ENCODE measurements at places on chromosomes 16 and 17. TPM values are rescaled to one million over a fixed set of nuclear protein-coding genes. Genes with fewer than 3 reads are reported as not detected.

GRCh38 chr17:3659541-3660111, 8.8 kb downstream of the TAX1BP3 start:
- DNase-seq, result no peak

- DNase-seq, result no peak
Observed at GRCh38 chr17:81131486-81132196, 33.7 kb upstream of the PVALEF start.

- no peak for DNase-seq
Observed at GRCh38 chr17:70772761-70773160, 603.4 kb downstream of the KCNJ2 start.

DNA sequence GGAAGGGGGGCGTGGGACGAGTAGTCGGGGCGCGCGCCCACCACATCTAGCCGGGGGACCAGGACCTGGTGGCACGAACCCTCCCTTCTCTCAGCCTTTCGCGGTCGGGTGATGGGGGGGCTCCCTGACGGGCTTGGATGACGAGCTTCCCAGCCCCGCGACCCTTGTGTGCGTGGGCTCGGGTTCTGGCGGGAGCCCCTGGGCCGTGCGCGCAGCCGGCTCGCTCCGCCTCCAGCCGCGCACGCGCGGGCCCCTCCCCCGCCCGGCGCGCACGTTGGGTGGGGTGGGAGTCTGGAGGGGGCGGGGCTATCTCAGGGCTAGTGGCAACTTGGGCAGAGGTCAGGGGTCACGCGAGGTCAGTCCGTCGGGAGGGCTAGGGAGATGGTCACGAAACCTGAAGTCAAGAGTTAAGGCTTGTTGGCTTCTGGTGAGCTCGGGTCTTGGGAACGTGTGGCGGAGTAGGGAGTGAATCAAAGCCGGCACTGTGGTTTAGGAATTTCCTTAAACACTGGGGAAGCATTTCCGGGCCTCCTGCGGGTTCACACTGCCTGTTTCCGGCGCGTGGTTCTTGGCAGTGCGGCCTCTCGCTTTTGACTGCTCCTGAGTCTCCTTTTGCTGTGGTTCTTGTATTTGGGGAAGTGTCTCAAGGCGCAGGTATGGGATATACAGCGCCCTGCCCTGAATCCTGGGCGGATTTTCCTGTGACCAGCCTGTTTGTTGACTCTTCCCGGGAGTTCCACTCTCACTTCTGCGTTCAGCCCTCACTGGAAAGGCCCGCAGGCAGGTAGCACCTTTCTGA, at the start of gene SRCAP:
TSS of gene SRCAP (plus strand) at position 356 of the 799 bp plus-strand sequence. CDS start 1,654 bp downstream, outside the sequence.
- peak; percentile 91 for DNase-seq

GRCh38 chr16:10501016-10501607, 79.3 kb downstream of the EMP2 start:
- DNase-seq, result no peak

DNA sequence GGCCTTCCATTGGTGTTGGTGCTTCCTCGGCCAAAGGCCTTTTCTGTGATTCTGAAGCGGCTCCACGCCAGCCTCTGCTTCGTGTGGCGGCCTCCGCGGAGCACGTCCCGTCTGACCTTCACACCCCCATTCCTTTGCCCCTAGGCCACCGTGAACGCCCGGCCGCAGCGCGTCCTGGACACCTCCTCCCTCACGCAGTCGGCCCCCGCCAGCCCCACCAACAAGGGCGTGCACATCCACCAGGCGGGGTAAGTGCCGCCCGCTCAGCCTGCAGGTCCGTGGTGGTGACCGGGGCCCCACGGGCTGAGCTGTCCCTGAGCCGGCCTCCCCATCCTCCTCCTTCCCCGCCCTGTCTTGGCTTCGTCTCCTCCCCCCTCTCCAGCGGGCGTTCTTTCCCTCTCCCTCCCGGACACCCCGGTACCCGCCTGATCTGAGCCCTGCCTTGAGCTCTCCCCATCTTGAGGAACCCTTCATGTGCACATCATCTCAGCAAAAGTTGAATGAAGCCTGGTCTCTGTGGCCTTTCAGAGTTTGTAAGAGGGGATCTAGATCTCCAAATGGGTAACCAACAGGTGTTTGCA, 69.0 kb upstream of the CHMP6 start:
- no peak for DNase-seq

Gene ZNF423
- not detected for total RNA-seq

Gene NTN1
- total RNA-seq, result not detected

GRCh38 chr16:56589141-56590039, at the start of gene MT3:
MT3 (plus strand) TSS chr16:56589528; CDS start chr16:56589591, 63 bp downstream.
- DNase-seq, result peak; percentile 22

- DNase-seq, result no peak
Observed at GRCh38 chr16:77564791-77565390, 130.1 kb upstream of the ADAMTS18 start.

Gene ATP5PD
- total RNA-seq, result 205 TPM

Gene PYY
- total RNA-seq, result not detected

Gene DLX3
- not detected for total RNA-seq

DNA sequence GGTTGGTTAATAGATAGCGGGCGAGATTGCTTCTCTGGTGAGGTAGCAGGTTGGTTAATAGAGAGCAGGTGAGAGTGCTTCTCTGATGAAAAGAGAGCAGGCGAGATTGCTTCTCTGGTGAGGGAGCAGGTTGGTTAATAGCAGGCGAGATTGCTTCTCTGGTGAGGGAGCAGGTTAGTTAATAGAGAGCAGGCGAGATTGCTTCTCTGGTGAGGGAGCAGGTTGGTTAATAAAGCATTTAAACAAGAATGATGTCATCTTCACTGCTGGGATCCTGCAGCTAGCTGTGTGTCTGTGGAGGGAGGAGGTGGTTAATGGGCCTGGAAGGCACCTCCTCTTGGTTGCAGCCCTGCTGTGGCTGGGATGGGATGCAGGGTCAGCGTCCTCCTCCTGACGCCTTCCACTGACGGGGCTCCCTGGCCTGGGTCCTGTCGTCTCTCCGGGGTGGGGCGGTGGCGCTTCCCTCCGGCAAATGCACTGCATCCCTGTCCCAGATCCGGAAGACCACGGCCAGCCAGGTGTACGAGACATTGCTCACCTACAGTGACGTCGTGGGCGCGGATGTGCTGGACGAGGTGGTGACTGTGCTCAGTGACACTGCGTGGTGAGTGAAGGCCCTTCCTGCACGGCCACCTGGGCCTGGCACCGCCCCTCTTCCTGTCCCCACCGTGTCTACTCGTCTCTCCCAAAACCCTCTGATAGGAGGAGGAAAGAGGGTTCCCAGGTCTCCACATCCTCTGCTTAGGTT, 99.2 kb upstream of the ZNF750 start:
- DNase-seq, result no peak

- DNase-seq, result no peak
Observed at GRCh38 chr17:40407460-40407859, 10.2 kb downstream of the TOP2A start.

DNA sequence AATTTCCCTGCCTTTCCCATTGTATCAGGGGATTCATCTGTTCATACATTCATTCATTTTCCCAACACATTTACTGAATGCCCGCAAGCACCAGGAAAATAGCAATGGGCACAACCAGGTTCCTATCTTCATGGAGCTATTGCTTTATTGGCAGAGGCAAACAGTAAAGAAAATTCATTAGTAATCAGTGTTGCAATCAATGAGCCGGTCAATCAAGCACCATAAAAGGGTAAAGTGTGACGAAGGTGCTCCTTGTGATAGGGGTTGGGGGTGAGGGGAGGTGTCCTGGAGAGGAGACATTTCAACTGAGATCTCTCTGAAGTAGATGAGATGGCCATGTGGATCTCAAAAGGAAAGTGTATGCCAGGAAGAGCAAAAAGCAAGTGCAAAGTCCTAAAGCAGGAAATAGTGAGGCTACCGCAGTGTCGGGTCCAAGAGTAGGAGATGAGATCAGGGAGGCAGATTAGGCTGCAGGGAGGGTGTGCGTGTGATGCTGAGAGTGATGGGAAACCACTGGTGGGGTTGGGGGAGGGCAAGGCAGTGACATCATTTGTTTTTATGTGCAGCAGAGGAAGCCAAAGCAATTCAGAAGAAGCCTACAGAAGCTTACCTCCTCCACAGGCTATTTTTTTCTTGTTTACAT, 28.4 kb downstream of the CDH13 start:
- peak; percentile 55 for DNase-seq

Gene KRTAP3-2
- not detected for total RNA-seq

DNA sequence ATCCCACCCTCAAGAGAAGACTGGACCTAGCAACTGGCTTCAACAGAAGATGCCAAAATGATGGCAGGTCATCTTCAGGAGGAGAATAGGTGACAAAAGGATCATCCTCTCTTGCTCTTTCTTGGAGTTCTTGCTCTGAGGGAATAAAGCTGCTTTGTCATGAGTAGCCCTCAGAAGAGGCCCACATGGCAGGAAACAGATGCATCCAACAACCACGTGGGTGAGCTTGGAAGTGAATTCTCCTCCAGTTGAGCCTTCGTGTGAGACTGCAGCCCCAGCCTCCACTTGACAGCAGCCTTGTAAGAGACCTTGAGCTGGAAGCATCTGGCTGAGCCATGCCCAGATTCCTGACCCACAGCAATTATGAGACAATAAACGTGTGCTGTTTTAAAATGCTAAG, 87.5 kb downstream of the DYNLRB2 start:
- DNase-seq, result no peak

DNA sequence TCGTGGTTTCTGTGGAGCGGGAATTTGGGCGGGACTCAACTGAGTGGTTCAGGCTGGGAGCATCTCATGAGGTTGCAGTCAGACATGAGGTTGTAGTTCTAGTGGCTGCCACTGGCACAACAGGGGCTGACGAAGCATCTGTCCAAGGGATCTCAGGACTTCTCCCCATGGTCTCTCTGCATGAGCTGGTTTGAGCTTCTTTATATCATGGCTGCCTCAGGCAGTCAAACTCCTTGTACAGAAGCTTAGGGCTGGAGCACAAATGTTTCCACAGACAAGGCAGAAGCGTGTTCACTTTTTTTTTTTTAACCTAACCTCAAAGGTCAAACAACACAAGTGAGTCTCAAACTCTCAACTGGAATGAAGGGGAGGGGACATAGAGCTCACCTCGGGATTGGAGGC, 243.3 kb downstream of the MSI2 start:
- DNase-seq, result no peak

DNA sequence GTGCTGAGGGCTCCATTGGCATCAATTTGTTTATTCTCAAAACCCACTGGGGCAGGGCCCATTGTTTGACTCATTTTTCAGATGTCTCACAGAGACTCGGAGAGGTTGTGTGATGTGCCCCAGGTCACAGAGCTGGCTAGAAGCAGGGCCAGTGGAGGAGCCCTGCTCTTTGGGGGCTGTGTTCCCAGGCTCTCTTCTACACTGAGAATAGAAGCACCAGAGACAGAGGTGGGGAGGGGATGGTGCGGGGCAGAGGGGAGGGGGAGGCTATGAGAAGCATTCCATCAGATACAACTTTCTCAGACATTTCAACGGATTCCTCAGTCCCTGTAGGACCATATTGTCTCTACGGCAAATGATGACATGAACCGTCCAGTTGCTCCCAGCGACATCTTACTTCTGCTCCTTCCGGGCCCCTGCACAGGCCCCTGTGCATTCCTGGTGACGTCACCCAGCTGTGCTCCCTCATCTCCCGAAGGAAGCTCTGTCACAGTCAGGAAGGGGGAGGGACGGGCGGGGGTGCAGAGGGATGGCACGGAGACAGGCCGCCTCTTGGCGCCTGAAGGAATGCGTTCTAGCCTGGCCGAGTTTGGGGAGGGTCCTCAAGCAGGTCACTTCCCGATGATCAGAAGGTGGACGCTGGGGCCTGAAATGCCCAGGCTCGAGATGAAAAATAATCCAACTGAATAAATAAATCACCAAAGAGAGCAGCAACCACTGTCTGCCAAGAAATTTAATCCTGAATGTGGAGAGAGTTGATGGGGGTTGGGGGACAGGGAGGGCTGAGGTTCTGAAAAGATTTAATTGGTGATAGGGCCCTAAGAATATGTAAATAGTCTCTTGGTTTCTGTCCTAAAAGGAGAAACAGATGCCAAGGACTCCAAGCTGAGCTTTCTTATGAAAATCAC, 114.1 kb downstream of the NOG start:
- no peak for DNase-seq

DNA sequence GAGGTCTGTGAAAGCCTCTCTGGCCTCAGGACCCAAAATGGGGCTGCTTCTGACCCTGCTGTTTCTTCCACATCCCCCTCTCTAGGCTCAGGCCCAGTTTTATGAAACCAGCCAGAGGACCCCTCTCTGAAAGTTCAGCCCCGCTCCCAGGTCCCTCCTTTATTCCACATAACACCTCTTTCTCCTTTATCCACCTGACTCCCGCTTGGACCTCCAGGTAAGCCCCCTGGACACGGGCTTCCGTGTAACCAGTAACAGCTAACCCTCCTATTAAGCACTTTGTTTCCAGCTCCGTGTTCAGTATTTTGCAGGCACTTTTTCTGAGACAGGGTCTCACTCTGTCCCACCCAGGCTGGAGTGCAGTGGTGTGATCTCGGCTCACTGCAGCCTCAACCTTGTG, 37.4 kb downstream of the PSME3IP1 start:
- DNase-seq, result no peak

- DNase-seq, result no peak
Observed at GRCh38 chr16:6892966-6893365, 439.7 kb upstream of the RBFOX1 start.

- no peak for DNase-seq
Observed at GRCh38 chr17:67746704-67747571, 29.2 kb downstream of the NOL11 start.

Gene RHBDL1
- total RNA-seq, result 0.65 TPM

DNA sequence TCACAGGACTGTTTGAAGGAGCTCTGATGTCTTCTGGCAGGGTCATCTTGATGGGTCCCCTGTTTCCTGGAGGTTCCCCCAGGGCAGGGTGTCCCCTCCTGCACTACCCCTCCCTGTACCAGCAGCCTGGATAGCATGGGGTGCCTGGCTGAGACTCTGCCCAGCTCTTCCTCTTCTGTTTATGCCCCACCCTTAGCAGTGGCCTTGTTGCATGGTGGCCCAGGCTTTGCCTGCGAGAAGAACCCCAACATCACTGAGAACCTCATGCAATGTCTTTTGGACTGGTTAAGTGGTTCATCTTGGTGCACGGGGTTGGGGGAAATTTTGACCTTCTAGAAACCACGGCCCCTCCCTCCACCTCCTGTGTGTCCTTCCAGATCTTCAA, 121.8 kb downstream of the IRX3 start:
- no peak for DNase-seq

DNA sequence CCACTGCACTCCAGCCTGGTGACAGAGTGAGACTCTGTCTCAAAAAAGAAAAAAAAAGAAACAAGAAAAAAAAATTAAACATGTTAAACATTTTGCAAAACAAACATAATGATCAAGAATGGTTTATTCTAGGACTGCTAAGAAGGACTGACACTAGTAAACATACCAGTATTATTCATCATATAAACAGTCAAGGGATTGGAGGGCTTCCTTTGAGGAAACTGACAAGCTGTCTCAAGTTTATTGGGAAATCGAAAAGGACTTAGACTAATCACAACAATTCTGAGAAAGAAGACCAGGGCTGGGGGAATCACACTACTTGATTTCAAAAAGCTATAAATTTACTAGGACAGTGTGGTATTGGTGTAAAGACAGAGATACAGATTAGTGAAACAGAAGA, 75.5 kb downstream of the MYH10 start:
- no peak for DNase-seq

Gene C16orf46
- total RNA-seq, result 0.24 TPM

Gene TERB1
- 0.16 TPM for total RNA-seq

GRCh38 chr17:53626286-53626685, 196.4 kb upstream of the KIF2B start:
- DNase-seq, result no peak

GRCh38 chr16:86371083-86371803, 139.1 kb upstream of the FOXF1 start:
- DNase-seq, result no peak

Measured in naive thymus-derived CD4-positive, alpha-beta T cell (primary cell).